ENCODE measurements at places on chromosomes 11 and 22.

DNA sequence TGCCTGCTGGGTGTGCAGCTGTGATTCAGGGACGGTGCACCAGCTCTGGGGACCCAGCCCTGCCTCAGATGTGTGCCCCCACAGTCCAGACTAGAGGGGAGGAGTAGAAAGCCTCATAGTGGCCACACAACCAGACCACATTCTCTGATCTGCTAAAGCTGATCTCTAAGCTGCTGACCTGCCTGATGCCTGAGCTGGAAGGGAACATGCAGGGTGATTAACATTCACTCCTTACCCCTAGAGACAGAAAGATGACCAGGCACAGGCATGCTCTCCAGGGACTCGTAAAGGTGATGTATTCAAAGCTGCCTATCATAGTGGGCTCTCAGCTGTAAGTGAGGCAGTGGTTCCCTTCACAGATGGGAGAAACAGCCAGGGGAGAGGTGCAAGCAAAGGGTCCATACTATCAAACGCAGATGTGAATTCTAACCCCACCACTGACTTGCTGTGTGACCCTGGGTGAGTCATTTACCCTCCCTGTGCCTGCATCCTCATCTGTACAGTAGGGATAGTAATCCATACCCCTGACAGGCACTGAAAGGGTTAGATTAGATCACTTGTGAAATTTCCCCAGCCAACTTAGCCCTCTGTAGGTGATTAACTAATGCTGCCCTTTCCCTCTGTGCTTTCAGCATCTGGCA is 29.0 kb upstream of the LRRC32 start:
- no peak for DNase-seq

DNA sequence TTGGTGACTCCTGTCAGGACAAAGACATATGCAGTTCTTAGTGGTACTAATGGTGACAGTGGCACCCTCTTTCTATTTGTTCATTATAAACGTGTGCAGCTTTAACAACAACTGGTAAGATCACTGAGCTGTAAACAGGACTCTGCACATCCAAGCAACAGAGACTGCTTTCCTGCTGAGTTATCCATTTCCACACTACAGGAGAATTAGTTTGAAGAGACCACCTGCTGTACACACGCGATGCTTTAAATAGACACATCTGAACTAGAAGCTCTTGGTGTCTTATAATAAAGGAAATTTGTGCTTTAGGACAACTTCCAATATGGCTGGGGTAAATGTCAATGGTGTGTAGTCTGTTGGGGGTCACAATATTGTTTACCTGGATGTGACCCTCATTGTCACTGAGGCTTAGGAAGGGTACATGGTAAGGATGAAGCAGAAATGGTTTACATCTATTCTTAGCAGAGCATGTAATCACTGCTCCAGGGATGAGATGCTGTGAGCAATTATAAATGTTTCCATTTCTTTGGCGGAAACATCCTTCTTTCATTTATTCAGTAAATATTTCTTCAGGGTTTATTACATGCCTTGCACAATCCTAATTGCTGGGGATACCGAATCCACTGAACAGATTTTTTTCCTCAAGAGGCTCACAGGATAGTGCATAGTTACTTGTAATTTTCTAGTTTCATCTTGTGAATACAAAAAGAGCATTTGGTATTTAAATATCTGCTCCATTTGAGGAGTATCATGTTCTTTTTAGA is 354.0 kb upstream of the CCDC90B start:
- DNase-seq: no peak

DNA sequence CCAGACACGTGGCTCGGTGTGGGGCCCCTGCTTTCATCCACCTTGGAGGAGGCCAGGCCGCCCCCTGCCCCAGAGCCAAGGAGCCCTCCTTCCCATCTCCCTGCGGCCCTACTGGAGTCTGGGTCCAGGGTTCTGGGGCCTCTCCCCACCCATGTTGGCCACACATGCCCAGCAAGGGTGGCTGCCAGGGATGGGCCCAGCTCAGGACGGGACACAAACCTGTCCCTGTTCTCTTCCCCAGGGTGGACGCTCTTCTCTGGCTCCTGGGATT is 4.6 kb downstream of the PANX2 start:
- no peak for DNase-seq

- DNase-seq: no peak
Measured at GRCh38 chr22:22697377-22698117, 53.1 kb downstream of the GGTLC2 start.

- DNase-seq: no peak
Measured at GRCh38 chr11:57815476-57815875, 53.9 kb downstream of the CTNND1 start.

- DNase-seq: no peak
Measured at GRCh38 chr11:32527261-32528175, 56.1 kb upstream of the EIF3M start.

GRCh38 chr11:69643646-69644045 is 2.7 kb downstream of the CCND1 start:
- no peak for DNase-seq

GRCh38 chr11:93194673-93195291 is 3.0 kb downstream of the SLC36A4 start:
- DNase-seq: no peak

- DNase-seq: no peak
Measured at GRCh38 chr11:6142936-6143335, 27.2 kb downstream of the OR52B2 start.

DNA sequence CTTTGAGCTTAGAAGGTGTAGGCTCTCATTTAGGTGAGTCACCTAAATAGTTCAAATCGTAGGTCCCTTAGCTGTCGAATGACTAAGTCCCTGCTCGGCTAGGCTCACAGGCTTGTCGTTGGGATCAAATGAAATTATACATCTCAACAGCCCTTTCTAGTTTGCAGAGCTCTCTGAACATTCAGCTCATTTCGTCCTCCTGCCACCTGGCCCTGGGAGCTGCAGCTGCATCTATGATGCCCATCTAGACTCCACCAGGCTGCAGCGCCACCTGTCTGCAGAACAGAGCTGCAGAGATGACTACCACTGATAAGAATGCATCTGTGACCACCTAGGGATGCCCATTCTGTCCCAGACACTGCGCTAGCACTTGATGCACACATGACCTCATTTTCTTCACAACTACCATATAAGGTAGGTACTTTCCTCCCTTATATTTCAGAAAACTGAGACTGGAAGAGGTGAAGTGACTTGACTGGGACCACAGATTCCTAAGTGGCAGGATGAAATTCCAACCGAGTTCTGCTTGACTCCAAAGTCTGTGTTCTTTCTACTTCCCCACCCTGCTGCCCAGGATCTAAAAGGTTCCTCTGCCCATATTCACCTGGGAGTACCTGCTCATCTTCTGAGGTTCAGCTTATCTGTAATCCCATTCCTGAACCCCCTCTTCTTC is 141.1 kb upstream of the NARS2 start:
- no peak for DNase-seq

- no peak for DNase-seq
Measured at GRCh38 chr11:16512899-16513241, 156.5 kb upstream of the SOX6 start.

DNA sequence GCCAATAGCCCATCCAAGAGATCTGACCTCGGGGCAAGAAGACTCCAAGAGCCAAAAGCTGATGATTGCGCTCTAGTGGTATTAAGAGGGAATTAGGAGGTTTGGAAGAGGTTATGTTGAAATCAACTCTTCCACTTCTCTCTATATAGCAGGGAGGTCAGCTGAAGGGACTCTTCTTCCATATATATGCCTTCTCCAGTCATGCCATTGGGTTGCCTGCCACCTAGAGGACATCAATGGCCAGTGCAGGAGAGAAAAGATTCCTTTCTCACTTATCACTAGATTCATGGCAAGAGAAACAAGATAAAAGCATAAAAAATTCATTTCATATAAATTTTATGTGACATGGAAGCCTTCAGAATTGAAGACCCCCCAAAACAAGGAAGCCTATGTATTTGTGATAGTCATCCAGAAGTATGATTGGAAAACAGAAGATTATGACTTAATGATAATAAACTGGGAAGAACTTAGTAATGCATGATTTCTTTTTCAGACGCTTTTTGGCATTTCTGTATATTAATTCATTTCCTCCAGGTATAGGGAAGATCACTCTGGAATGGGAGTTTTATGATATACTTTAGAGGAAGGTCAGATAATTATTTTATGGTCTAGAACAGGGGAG is 435.1 kb upstream of the DDI1 start:
- DNase-seq: no peak

- DNase-seq: no peak
Measured at GRCh38 chr11:72844356-72844755, 30.1 kb downstream of the ATG16L2 start.

DNA sequence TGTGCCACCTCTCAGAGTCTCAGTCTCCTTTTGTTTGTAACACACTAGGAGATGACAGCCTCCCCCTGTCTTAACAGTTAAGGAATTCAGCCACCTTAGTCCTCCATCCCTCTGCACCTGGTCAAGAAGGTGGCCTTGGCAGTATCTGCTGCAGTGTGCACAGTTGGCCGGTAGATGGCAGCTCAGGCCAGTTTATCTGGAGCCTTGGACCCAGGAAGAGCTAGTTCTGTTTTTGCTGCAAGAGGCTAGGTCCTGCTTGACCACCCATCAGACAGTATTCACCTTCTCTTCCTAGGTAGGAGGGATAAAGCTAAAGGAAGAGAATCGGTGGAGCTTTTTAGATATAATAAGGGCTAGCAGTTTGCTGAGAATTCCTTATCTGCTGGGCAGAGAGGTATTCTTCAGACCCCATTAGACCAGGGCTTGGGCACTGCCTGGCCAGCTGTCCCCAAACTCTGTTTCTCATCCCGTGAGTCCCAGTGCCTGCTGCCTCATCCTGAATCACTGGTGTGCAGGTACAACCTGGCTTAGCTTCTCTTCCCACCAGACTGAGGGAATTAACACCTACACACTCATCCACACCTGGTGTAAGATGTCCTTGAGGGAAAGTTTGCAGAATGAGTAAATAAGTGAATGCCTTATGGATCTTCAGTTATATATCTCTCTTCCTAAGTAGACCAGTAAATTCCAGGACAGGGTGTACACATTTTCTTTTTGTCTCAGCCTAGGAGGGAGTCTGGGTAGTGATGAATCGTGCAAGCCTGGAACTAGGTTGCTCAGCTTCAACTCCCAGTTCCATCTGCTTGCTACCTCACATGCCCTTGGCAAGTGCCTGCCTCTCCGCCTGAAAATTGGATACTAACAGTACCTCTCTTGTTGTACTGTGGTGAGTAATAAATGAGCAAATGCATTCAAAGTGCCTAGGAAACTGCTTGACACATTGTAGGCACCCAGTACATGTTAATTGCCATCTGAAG is 70.8 kb upstream of the NARS2 start:
- DNase-seq: peak; percentile 14

GRCh38 chr11:109956124-109956793 is 136.9 kb upstream of the ZC3H12C start:
- no peak for DNase-seq

DNA sequence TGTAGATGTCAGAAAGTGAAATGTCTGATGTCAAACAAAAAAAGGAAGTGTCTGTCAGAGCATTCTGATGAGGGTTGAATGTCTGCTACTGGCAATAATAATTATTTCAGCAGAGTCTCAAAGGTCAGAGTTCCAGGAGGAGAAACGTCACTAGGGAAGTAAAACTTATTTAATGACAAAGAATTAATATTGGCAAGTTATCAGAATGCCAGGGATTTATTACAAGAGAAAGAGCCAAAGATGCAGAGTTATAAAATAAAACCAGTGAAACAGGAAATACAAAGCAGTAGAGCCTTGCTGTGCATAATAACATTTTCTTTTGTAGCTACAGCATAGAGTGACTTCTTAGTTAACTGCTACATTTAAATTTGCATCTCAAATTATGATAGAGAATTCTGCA is 504.0 kb upstream of the LRRC4C start:
- DNase-seq: no peak

GRCh38 chr11:16911186-16911585 is 103.0 kb downstream of the PLEKHA7 start:
- DNase-seq: no peak

GRCh38 chr11:21865541-21865940 is 327.3 kb upstream of the ANO5 start:
- no peak for DNase-seq

- DNase-seq: no peak
Measured at GRCh38 chr11:11038352-11038751, 180.5 kb upstream of the ZBED5 start.

- DNase-seq: no peak
Measured at GRCh38 chr11:94597896-94598295, 30.7 kb downstream of the PIWIL4 start.

- no peak for DNase-seq
Measured at GRCh38 chr11:8219257-8220021, 44.2 kb downstream of the LMO1 start.

DNA sequence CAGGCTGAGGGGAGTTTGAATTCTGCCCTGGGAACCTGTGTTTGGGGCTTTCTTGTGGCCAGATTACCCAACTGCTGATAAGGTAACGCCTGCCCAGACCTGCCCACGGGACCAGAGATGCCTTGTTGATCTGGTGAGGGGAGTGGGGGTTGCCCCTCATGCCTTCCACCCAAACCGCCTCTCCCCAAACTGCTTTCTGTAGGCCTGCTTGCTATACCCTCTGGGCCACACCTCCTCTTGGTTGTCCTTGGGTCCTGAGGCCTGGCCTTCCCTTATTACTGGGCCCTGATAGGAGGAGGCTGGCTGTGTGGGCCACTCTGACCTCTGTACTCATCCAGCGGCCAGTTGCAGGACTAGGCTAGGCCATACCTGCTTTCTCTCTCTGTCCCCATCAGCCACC is 3.4 kb downstream of the P2RY2 start:
- DNase-seq: no peak

DNA sequence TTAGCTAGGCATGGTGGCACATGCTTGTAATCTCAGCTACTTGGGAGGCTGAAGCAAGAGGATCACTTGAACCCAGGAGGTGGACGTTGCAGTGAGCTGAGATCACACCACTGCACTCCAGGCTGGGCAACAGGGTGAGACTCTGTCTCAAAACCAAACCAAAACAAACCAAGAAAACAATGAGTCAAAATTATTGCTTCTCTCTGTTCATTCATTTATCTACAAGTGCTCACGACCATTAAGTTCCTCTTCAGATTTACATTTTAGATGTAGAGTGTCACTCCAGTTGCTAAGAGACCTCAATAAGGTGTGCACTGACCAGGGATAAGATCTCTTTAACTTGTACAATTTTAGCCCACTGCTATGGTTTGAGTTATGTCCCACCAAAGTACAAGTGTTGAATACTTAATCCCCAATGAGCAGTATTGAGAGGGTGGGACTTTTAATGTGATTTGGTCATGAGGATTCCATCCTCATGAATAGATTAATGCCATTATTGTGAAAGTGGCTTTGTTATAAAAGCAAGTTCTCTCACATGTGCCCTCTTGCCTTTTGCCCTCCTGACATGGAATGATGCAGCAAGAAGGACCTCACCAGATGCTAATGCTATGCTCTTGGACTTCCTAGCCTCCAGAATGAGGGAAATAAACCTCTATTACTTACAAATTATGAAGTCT is 7.8 kb downstream of the HNRNPUL2 start:
- no peak for DNase-seq
